COLO829 (cell line): ENCODE measurements at places on chromosomes 7 and 10.
A peak's percentile ranks its signal among the peaks of the same experiment; 100 is the strongest.

DNA sequence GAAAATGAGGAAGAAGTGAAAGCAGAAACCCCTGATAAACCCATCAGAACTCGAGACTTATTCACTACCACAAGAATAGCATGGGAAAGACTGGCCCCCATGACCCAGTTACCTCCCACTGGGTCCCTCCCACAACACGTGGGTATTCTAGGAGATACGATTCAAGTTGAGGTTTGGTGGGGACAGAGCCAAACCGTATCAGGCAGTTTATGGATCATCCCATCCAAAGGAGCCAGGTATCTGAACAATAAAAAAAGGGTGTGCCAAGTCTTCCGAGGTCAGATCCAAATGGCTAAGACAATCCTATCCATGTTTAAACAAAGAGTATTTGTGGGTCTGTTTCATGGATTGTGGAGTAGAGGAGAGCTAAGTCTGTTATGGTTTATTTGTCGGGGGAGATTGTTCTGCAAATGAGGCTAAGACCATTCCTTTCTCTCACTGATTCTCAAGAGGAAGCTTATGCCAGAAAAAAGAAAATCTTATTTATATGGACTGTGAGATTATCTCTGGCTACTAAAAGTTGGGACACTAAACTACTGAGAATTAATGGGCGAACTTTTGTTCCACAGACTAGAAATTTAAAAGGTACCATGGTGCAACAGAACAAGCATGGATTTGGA, 203.7 kb downstream of the IPMK start:
- DNase-seq: no peak

- DNase-seq: no peak
Measured at GRCh38 chr7:71595176-71595575, 463.2 kb downstream of the GALNT17 start.

DNA sequence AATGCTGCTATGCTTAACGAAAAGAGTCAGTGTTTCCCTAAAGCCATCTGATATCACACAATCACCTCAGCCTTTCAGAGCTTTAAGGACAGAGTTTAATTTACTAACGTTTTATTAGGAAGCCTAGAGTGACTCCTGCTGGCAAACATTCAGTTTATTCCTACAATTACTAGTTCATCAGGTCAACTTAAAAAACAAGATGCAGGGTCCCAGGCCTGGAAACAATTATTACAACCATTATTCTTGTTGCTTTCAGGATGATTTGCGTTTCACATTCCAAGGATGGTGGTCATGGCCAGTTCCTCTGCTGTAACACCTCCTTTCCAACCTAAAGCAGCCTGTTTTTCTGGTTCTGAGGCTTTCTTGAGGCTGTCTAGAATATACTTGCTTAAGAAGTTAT, 1.5 kb upstream of the FAM53B start:
- no peak for DNase-seq

GRCh38 chr7:137417464-137417863, 73.9 kb upstream of the PTN start:
- no peak for DNase-seq

- no peak for DNase-seq
Measured at GRCh38 chr10:62058476-62058875, 157.0 kb downstream of the ARID5B start.

DNA sequence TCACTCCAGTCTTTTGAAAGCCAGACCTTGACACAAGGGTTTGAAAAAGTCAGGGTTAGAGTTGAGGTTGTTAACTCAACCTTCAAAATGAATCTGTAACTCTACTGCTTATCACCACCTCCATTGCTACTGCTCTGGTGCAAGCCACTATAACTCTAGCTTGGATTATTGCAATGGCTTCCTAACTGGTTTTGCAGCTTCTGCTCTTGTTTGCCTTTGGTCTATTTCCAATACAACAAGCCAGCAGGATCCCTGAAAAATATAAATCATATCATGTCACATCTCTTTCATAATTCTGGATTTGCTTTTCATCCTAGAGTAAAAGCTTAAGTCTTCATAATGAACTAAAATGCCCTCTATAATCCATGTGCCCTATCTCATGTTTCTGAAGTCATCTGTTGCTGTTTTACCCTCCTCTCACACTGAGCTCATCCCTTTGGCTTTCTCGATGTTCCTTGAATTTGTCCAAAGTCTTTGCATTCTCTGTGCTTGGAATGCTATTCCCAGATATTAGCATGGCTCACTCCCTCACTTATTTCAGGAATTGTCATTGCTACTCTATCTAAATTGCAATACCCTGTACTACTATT, 10.9 kb downstream of the TAS2R60 start:
- no peak for DNase-seq

DNA sequence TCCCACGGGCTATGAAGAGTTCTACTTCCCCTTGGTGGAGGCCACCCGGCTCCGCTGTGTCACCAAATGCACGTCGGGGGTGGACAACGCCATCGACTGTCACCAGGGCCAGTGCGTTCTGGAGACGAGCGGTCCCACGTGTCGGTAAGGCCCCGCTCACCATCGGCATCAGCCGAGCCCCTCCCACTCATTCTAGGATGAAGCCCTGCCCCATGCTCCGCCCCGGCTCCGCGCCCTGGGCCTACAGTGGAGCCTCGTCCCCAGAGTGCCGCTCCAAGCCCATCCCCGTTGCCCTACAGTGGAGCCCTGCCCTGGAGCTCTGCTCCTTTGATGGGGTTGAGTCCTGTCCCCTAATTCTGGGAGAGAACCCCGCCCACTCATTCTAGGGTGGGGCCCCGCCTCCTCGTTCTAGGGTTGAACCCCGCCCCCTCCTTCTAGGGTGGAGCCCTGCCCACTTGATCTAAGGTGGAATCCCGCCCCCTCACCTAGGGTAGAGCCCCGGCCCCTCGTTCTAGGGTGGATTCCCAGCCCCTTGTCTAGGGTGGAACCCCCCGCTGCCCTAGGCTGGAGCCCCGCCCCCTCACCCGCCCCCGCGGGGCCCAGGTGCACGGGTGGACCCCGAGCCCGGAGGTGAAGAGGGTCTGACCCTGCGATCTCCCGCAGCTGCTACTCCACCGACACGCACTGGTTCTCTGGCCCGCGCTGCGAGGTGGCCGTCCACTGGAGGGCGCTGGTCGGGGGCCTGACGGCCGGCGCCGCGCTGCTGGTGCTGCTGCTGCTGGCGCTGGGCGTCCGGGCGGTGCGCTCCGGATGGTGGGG, 3.4 kb upstream of the MUC12 start:
- peak; percentile 86 for DNase-seq

GRCh38 chr10:124319926-124320391, 98.8 kb downstream of the OAT start:
- no peak for DNase-seq

DNA sequence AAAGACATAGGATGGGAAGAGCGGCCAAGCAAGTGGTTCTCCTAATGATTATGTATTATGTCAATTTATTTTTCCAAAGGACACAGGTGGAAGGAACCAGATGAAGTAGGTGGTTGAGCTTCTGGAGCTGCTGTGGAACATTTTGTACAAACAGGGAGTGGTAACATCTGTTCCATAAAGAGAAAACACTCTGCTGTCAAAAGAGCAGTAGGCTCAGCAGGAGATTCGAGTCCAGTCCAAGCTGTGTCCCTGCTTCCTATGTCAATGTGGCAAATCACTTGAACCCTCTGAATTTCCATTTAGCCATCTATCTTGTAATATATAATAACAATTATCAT, 448.0 kb upstream of the ANKRD30A start:
- DNase-seq: no peak

GRCh38 chr7:143394777-143395176, 13.6 kb downstream of the ZYX start:
- DNase-seq: no peak

DNA sequence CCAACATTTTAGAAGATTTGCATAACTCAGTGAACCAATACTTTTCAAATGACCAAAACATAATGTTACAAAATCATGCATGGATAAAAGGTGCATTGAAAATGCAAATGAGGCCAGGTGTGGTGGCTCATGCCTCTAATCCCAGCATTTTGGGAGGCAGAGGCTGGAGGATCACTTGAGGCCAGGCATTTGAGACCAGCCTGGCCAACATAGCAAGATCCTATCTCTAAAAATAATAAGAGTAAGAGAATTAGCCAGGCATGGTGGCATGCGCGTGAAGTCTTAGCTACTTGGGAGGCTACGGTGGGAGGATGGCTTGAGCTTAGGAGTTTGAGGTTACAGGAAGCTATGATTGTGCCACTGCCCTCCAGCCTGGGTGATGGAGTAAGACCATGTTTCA, 33.4 kb downstream of the SCD start:
- DNase-seq: no peak

- no peak for DNase-seq
Measured at GRCh38 chr10:110032801-110033700, 25.3 kb downstream of the ADD3 start.

- no peak for DNase-seq
Measured at GRCh38 chr7:11591943-11592342, 240.1 kb downstream of the THSD7A start.

GRCh38 chr7:43764039-43764761, 5.7 kb downstream of the BLVRA start:
- DNase-seq: no peak

- DNase-seq: no peak
Measured at GRCh38 chr10:42943025-42943818, 133.6 kb upstream of the RET start.

- DNase-seq: peak; percentile 82
Measured at GRCh38 chr10:118027397-118027796, 19.3 kb downstream of the RAB11FIP2 start.

- DNase-seq: no peak
Measured at GRCh38 chr10:16907687-16908086, 90.5 kb upstream of the RSU1 start.

- no peak for DNase-seq
Measured at GRCh38 chr7:266851-267840, 22.8 kb upstream of the FOXL3 start.

GRCh38 chr7:12002428-12002827, 170.4 kb upstream of the THSD7A start:
- DNase-seq: no peak

GRCh38 chr10:109062371-109062770, 860.9 kb downstream of the XPNPEP1 start:
- no peak for DNase-seq
